Gastroesophageal sphincter (tissue), 4 donors: ENCODE measurements at places on chromosomes 2 and 18.

- ATAC-seq: no peak
Measured at GRCh38 chr2:118519511-118519910, 327.9 kb downstream of the EN1 start.

DNA sequence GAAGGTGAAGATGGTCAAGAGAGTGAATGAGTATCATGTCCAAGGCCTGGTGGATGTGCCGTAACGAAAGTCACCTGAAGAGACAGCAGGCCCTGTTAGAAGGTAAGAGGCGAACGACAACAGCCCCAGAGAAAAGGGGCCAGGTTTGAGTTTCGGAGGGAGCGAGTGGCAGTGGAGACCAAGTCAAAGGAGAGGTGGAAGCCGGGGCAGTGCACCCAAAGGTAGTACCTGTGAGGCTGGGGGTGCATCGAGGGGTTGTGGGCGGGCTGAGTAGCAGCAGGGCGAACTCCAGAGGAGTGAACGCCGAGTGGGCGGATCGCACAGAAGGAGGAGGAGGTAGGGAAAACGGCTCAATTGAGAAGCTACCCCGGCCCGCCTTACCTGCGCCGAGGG lies 358 bp downstream of the USP37 start:
- ATAC-seq: peak; percentile 50

DNA sequence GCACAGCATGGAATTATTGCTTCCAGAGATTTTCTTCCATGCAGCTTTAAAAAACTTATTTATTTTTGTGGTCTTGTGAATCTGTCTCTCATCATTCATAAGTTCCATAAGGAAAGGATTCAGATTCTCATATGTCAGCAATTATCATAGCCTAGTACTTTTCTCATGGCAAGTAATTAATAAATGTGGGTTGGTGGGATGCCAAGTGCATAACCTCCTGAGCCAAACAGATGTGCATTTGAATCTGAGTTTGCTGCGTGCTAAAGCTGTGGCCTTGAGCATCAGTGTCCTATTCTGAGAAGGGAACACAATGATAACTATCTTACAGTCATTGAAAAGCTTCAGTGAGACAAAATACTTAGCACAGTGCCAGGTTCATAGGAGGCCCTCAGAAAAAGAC lies 331.9 kb downstream of the PDE11A start:
- ATAC-seq: no peak

DNA sequence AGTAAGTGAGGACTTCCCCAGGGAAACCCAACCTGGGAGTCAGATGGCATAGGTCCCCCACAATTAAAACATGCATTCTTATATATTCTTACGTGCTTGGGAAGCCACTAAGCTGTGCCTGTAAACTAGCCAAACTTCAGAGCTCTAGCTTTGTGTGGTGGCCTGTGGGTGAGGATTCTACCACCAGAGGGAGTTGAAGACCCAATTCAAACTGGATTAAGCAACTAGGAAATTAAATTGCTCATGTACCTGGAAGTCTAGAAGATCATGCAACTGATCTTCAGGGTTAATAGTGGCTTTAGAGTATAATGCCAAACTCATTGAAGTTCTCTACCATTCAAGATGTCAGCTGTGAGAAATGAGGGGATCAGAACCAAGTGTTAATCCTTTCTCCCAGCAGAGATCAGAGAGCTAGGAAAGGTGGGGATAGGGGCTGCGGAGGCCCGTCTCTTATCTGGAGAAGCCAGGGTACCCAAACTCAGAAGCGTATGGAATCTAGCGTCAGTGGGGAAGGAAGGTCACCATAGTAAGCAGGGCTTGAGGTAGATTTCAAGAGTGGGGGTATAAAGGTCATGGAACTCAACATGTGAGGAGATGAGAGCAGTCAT lies 53.2 kb upstream of the CCDC85A start:
- ATAC-seq: no peak

DNA sequence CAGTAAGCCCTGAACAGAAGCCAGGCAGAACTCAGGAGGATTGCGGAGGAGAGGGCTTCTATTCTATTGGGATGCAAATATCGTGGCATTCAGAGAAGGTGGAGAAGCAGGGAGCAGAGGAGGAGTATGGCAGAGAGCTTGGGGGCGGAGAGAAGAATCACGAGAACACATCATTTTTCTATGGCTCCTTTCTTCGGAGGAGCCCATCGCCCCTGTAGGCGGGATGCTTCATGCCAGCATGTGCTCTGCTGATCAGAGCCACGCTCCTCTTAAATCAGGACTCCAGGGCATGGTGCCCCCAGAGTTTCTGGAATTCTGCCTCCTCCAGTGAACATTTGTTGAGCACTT lies 71.1 kb downstream of the CIB4 start:
- ATAC-seq: no peak

DNA sequence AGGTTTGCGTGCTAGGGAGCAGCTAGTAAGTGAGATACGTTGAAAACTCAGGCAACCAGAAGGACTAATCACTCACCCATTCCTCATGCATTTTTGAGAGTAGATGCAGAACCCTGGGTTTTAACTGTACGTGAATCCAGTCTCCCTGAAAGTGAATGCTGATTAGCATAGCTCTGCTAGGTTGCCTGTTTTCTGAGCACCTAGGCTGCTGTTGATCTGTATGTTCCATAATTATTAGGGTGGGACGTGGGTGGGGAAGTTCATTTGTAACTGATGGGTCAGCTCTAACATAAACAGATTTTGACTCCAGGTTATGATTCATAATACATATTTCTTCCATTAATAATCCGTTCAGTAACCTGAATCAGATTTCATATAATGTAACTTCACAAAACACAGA lies 379.0 kb upstream of the FANCL start:
- ATAC-seq: no peak

DNA sequence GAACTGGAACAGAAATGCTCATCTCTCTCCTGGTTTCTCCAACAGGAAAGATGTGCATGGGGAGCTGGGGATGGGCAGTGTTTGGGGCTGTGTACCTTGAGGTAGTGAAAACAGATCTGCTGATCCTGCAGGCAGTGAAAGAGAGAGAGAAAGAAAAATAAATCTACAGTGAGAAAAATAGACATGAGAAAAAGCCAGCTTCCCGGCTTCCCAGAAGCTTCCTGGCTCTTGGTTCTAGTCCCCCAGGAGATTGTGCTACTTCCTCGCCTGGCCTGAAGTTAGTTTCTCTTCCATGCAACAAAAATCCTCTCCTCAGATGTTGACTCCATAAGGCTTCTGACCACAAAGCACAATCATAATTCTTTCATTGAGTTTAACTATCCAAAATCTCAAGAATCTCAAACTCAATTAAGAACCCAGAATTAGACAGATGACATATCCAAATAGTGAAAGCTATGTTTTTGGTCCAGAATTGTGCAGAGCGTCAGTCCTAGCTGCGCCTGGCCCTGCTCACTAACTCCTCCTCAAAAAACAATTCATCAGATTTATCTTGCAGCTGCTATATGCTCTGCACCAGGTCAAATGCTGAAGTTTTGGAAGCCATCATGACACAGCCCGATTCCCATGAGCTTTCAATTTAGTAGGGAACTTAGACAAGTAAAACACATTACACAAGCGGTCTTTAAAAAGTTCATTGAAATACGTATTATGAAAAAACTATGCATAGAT lies 20.1 kb upstream of the NAB1 start:
- ATAC-seq: no peak

GRCh38 chr18:33611525-33612135 lies 33.6 kb downstream of the ASXL3 start:
- no peak for ATAC-seq
